Neural crest cell (in vitro differentiated cells): ENCODE measurements at places on chromosomes 3 and 15.

- DNase-seq = no peak
Measured at GRCh38 chr3:9795207-9795606, 2.3 kb downstream of the ARPC4 start.

GRCh38 chr15:67880651-67881182 is 40.9 kb upstream of the RNU6-1 start:
- no peak for DNase-seq

DNA sequence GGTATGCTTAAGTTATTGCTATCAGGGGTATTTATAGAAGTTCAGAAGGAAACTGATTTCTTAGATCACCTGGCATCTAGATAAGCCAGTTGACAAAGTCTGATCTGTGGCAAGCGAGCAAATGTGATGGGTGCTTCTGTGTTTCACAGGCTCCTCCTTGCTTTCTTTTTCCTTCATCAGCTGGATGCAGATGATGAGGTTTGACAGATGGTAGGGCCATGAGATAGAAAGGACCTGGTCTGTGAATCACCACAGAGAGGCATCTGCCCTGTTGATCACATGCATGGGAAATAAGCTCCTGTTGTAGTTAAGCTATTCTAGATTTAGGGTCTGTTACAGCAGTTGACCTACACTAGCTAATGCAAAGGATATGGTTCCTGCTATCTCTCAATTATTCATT is 372.0 kb downstream of the NEK10 start:
- no peak for DNase-seq

- no peak for DNase-seq
Measured at GRCh38 chr15:71496336-71496955, 313.9 kb upstream of the NR2E3 start.

DNA sequence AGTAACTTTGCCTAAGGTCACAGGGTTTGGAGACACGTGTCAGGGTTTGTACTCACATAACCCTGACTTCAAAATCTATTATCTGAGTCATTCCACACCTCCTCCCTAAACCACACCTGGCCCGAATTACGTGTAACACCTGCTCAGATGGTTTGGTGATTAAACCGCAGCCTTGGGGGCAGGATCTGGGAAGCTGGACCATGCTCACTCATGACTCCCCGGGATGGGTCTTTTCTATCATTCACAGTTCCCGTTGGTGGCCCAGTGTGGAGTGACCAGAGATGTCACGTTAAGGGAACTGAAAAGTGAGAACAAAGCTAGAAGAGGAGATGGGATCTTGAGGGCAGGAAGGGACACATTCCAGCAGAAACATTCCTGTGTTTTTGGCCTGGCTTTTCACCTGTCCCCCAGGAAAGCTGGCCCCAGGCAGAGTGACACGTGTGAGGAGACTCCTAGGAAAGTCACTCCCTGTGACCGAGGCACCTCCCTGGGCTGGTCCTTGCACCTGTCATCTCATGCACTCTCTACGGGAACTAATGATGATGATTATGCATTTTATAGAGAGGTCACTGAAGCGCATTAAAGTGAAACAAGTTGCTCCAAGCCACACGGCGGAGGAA is 75.4 kb upstream of the POMGNT2 start:
- DNase-seq = no peak
